ENCODE measurements at places on chromosomes 2 and 18.

- no peak for DNase-seq
Observed at GRCh38 chr18:77905449-77906055, 655.9 kb downstream of the GALR1 start.

DNA sequence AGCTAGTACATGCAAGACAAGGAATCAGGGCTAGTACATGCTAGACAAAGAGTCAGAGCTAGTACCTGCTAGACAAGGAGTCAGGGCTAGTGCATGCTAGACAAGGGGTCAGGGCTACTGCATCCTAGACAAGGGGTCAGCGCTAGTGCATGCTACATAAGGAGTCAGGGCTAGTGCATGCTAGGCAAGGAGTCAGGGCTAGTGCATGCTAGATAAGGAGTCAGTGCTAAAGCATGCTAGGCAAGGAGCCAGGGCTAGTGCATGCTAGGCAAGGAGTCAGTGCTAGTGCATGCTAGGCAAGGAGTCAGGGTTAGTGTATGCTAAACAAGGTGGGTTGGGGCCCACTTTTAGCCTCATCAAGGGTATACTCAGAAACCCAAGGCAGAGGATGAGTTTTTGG, 90.1 kb upstream of the FAM136A start:
- DNase-seq: no peak

DNA sequence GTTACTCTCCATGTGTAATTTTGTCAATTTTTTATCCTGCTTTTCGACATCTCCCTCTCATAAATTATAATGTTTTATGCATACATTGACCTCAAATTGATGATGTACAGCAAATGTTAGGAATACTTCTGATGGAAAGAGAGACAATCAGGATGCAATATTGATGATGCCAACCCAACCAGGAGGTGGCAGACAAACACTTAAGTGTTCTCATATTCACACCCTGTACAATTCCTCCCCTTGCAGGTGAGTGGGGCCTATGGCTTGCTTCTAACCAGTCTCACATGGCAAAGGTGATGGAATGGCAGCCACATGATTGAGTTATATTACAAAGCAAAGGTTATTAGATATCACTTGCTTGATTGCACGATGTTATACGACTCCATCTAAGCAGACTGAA, 594.3 kb upstream of the REG3G start:
- no peak for DNase-seq

DNA sequence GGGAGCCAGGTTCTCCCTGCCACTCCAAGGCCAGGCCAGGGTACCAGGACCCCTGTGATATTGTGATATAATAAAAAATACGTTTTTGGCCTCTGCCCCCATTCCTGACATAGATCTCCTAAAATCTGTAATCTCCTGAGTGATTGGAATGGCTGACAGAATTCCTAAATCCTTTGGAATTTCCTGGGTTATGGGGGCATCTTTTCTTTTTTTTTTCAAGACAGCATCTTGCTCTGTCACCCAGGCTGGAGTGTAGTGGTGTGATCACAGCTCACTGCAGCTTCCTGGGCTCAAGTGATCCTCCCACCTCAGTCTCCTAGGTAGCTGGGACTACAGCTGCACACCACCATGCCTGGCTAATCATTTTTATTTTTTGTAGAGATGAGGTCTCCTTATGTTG, 26.2 kb upstream of the TUBB6 start:
- DNase-seq: no peak

DNA sequence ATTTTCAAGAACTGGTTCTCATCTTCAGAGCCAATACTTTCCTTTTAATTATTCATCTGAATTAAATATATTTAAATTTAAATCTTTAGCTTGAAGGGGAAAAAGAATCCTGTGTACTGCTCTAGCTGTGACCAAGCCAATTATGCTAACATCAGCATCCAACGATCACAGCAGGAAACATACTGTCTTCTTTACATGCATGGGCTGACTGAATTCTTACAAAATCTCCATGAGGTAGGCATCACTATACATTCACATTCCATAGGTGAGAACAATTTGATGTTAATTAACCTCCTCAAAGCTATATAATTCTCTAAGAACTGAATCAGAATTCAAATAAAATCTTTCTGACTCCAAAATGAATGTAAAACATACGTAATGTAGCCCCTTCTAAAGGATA, 118.8 kb upstream of the MAP2 start:
- DNase-seq: no peak
